ENCODE measurements at places on chromosomes 2 and 18.

GRCh38 chr2:39304200-39304599 is 60.4 kb upstream of the CDKL4 start:
- DNase-seq, result peak; percentile 29

GRCh38 chr2:162676515-162676914 is 162.1 kb downstream of the KCNH7 start:
- DNase-seq, result no peak

DNA sequence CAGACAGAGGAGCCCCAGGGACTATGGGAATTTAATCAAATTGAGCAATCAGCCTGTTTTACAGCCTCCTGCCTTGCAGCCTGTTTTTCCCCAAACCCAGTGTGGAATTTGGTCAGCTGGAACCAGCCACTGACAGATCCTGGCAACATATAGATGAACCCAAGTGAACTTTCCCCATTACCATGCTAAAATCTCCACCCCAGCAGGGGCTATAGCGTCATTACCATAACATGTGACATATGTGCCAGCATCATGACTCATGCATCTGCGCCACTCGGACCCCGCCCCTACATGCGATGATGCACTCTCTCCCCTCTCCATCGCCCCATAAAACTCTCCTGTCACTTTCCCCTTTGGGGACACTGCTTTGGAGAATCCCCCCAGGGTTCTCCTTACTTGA is 17.3 kb upstream of the FEZ2 start:
- peak; percentile 54 for DNase-seq

GRCh38 chr2:39481611-39482010 is 44.5 kb upstream of the MAP4K3 start:
- peak; percentile 69 for DNase-seq

DNA sequence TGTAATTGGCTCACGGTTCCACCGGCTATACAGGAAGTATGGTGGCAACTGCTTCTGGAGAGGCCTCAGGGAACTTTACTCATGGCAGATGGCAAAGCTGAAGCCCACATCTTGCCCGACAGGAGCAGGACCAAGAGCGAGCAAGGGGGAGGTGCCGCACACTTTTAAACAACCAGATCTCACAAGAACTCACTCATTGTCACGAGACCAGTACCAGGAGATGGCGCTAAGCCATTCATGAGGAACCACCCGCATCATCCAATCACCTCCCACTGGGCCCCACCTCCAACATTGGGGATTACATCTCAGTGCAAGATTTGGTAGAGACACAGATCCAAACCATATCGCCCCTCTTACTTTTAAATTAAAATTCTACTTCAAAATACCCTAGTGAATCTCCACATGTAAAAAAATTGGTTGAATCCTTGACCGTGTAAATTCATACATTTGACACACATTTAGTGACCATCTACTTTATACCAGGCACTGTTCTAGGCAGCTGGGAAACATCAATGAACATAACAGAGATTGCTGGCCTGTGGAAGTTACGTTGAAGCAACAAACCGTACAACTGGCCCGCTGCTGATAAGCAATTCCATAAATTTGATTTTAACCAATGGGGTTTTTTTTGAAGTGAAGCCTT is 87.6 kb downstream of the ALPK2 start:
- DNase-seq, result peak; percentile 52

DNA sequence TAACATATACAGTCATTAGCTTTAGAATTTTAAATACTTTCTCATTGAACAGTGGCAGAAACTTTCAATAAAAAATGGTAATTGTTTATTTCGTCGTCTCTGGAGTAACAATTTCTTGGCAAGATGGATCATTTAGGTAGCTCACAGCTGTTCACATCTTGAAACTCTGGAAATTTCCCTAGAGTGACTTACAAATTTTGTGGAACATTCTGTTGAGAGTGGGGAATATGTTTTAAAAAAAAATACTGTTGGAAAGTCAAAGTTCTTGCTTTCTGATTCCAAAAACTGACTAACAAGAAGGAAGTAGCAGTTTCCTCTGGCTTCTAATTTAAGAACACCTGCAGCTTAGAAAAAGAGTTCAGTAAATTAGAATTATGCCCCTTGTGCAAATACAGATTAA is 11.2 kb upstream of the CALCRL start:
- no peak for DNase-seq

GRCh38 chr2:23536326-23536725 is 151.3 kb downstream of the KLHL29 start:
- no peak for DNase-seq

- DNase-seq, result no peak
Observed at GRCh38 chr18:67665266-67665665, 148.7 kb upstream of the DSEL start.

GRCh38 chr2:30280596-30281434 is 49.5 kb downstream of the LBH start:
- DNase-seq, result no peak

DNA sequence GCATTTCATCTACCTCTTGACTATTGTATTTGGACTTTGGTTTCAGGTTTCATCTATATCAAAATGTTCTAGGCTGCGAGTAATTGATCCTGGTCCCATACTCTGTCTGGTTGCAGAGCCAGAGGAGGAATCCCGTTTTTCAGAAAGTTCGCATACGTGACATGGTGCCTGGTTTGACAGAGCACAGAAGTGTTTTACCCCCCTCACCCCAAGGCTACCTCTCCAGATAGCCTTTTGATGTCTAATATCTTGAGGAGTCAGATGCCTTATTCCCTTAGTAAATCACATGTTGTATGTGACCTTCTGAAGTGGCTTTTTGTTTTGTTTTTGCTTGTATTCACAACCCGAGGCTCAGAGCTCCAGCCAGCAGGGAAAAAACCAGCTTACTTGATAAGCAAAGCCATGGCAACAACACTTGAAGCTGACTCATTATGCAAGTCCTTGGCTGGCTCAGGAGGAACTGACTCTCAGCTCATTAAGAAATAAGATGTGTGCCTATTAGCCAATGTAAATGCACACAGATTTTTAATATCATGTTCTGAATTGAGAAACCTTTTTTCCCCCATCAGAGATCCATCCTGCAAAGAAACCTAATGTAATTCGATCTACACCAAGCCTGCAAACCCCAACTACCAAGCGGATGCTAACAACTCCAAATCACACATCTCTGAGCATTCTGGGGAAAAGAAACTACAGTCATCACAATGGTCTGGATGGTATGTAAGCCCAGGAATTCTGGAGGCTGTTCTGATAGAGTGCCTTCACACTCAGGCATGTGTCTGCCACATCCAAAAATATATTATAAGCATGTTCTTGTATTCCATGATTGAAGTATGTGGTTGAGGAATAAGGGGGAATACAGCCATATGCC is 41.4 kb downstream of the OXER1 start:
- DNase-seq, result peak; percentile 69

DNA sequence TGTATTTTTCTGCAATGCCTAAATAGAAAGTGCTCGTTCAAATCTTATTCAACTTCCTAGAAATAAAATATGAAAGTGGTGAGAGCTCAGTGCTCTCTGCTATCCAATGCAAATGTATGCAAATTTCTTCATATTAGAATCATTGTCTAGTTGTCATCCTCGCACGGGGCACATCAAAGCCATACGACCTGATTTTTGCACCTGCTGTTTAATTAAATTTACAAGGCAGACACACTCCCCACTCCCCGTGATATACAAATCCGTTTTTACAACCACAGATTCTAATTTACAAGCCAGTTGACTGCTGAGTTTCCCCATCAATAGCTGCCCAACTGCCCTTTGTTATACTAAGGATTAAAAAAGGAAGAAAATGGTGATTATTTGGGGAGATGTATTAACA is 284.6 kb downstream of the RNF144A start:
- no peak for DNase-seq

- DNase-seq, result no peak
Observed at GRCh38 chr2:194705398-194705797, 951.6 kb upstream of the SLC39A10 start.

DNA sequence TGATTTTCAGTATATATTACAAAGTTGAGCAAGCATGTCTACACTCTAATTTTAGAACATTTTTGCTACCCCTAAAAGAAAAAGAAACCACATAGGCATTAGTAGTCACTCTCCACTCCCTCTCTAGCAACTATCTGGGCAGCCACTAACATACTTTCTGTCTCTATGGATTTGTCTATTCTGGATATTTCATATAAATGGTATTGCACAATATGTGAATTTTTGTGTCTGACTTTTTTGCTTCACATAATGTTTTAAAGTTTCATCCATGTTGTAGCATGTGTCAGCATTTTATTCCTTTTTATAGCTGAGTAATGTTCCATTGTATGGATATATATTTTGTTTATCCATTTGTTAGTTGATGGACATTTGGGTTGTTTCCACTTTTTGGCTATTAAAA is 232.5 kb upstream of the CTAGE1 start:
- no peak for DNase-seq

GRCh38 chr2:54638103-54638502 is 85.4 kb upstream of the EML6 start:
- DNase-seq, result no peak

GRCh38 chr2:76187415-76187814 is 476.7 kb upstream of the GCFC2 start:
- peak; percentile 16 for DNase-seq

GRCh38 chr2:1731963-1732768 is 12.1 kb downstream of the PXDN start:
- peak; percentile 99 for DNase-seq

DNA sequence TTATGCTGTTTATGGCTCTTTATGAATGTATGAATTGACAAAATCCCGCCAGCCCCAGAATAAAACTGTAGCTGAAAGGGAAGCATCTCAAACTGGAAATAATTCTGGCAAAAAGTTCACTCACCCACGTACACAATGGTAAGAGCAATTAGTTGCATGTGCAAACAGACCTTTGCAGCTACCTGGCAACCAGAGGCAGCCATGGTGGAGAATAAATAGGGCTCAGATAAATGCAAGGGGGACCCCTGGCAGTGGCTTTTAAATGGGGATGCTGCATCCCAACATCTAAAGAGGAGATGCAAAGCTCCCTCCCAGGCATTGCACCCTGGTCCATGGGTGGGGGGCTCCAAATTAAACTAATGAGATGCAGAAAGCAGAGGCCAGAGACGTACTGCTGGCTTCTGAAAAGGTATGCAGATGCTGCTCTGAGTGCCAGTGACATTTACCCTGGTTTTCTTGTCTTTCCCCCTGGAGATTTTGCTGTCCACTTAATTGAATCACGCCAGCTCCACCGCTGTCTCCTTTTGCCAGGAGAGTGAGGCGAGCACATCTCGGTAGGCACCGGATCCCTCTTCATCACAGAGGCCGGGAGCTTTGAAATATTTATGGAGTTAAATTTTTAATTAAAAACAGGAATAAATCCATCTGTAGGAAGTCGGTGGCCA is 126.6 kb upstream of the NRP2 start:
- no peak for DNase-seq

DNA sequence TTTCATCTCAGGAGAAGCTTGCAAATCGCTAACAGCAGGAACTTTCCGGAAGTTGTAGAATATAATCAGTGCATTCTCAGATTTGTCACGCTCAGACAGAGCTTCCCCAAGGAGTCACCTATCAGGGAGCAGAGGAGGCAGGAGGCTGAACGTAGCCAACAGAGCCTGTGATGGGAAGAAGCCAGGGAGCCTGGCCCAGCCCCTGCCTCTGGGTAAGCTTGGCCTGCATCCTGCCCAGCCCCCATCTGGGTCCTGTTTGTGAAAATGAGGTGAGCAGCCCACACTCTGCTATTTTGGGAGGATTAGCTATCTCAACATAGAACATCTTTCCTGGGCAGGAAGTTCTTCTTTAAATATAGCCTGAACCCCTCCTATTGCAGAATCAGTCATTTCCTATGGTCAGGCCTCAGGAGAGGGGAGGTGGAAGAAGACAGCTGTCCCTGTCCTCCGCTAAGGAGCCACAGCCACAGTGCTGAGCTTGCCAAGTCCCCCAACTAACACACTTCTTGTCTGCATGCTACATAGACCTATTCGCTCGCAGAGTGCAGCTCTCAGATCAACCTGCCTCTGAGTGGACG is 19.2 kb upstream of the PKDCC start:
- no peak for DNase-seq

GRCh38 chr2:218962859-218963492 is 3.5 kb downstream of the CDK5R2 start:
- DNase-seq, result peak; percentile 97

GRCh38 chr2:182915369-182916326 is 49.2 kb upstream of the FRZB start:
- peak; percentile 83 for DNase-seq

GRCh38 chr2:96824079-96824870 is 8.2 kb downstream of the CNNM3 start:
- DNase-seq, result no peak

- DNase-seq, result peak; percentile 66
Observed at GRCh38 chr2:174664084-174664759, 66.6 kb upstream of the WIPF1 start.

DNA sequence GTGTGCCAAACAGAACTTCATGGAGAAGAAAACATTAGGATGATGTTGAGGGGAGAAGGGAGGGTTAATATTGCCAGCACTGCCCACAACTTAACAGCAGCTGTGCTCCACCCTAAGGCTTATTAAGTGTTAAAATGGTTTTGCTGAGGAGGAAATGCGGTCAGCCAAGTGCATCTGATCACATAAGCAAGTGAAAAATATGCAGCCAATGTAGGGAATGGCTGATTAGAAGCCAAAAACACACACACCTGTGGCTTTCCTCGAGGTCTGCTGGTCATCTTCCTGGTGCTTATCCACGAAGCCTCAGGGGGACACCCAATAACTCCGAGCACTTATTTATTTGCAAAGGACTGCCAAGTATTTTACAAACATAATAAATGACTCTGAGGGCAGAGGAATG is 66.3 kb upstream of the GPR45 start:
- DNase-seq, result no peak

Data from RPMI7951 (cell line).